ENCODE measurements at places on chromosomes 2 and 18.

DNA sequence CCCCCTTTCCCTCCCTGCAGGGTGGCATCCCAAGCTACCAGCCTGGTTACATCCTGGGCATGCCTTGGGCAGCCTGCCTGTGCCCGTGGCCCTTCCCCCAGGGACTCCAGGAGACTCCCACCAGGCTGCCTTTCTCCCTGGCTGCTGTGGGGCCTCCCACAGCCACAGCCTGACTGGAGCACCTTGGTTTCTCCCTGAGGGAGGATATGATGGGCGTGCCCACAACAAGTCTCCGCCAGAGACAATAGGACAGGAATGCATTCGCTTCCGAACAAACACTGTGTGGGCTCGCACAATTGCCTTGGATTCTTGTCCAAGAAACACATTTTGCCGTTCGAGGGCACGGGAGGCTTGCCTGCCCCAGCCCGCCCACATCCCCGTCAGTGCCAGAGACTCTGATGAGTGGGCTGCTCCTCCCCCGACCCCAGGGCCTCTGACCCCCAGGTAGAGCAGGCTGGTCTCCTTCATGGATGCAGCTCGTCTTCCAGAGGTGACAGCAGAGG is 102.1 kb downstream of the SMAD7 start:
- DNase-seq: no peak

- no peak for DNase-seq
Observed at GRCh38 chr2:240926516-240927389, 20.6 kb downstream of the CROCC2 start.

GRCh38 chr2:70381235-70381634 is 79.4 kb upstream of the FAM136A start:
- no peak for DNase-seq

GRCh38 chr2:128289439-128289838 is 29.2 kb downstream of the HS6ST1 start:
- DNase-seq: no peak

DNA sequence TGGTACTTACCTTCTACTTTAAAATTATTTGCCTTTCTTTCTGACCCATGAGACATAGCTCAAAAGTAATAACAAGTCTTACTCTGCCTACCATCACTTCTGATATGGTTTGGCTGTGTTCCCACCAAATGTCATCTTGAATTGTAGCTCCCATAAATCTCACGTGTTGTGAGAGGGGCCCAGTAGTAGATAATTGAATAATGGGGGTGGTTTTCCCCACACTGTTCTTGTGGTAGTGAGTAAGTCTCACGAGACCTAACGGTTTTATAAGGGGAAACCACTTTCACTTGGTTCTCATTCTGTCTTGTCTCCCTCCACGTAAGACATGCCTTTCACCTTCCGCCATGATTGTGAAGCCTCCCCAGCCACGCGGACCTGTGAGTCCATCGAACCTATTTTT is 47.5 kb downstream of the GALNT3 start:
- no peak for DNase-seq

DNA sequence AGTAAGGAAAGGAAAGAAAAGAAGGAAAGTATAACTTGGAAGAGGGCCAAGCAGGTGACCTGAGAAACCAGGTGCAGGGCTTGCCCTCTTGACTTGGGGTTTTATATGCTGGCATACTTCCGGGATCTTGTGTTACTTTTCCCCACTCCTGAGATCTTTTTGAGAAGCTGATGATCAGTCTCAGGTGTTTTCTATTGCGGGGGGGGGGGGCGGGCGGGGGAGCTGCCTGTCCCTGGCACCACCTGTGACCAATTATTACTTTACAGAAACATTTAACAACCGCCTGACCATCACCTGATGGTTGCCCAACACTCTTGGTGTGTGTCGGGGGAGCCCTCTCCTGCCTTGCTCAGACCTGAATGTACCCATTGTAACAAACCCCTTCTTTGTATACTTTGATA is 6.9 kb upstream of the CASP10 start:
- DNase-seq: peak; percentile 10

- no peak for DNase-seq
Observed at GRCh38 chr18:44954257-44954656, 273.6 kb downstream of the SETBP1 start.

- DNase-seq: no peak
Observed at GRCh38 chr2:9740382-9741073, 102.7 kb upstream of the TAF1B start.

GRCh38 chr2:47069628-47070154 is 85.4 kb downstream of the STPG4 start:
- DNase-seq: no peak

- no peak for DNase-seq
Observed at GRCh38 chr2:37896319-37896718, 28.8 kb upstream of the RMDN2 start.

DNA sequence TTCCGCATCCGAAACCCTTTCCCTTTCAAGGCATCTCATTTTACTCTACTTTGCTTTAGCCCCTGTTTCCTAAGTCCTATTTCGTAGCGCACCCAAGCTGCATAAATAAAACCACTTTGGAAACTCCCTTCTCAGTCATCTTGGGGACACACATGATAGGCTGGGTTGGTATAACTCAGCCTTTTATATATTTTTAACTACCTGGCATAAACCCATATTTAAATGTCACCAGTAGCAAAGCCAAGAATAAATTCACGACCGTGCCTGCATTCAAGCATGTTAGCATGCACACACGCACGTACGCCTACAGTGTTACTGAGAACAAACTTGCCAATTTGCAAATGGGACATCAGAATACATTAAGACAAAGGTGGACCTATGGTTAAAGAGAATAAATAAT is 564.7 kb upstream of the PIK3C3 start:
- no peak for DNase-seq

DNA sequence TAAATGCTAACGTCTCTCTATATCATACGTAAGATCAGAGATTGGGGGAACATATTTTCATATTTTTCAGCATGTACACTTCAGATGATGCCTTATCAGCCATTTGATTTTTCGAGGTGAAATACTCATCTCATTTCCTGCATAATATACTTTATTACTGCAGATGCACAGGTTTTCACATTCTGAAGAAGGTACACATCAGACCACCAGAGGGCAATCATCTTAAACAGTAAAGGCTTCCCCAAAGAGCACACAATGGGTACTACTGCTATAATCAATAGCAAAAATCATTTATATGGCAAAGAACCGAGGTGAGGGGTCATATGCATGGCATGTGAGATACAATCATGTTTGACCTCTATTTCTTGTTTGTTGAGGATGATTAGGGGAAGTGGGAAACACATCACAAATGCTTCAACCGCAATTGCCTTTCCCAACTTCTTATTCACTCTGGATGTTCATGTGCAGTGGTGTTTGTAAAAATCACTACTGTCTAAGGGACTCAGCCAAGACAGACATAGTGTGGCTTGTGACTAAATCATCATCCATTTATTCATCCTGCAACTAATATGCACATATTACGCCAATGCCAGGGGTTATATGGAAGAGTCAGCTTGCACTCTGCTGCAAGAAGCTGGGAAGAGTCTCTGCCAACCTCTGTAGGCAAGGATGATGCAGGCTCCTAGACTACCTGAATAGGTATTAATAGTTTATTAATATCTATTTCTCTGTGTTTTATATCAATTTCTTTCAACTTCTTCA is 118.7 kb downstream of the EPB41L3 start:
- peak; percentile 9 for DNase-seq

GRCh38 chr2:207925601-207926000 is 99.7 kb downstream of the PLEKHM3 start:
- DNase-seq: no peak

DNA sequence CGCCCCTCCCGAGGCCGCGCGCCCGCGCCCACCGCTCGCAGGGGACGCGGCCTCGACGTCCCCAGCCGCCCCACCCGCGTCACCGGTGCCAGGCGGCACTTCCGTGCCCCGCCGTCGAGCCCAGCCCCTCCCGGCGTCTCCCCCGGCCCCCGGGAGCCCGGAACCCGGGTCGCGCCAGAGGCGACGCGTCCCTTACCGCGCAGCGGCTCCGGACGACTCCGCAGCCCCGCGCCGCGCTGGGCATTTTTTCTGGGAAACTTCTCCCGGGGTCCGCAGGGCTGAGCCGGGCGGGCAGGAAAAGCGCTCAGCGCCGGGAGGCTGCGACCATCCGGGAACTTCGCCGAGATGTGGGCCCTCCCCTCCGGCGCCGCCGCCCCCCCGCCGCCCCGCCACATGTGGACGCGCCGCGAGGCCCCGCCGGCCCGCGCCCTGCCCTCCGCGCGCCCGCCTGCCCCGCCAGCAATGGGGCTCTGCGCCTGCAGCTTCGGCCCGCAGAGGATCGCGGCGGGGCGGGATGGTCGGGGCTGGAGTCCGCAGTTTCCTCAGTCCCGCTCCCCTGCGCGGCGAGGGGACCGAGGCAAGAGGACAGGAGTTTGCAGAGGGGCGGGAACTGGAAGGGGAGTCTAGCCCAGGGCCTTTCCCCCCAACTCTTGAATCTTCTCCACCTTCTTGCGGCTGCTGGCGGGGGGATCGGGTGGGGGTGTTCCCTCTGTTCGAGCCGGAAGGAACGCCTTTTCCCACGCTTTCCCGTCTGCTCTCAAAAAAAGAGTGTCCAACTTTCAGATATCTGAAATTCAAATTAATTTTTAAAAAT is 81.5 kb downstream of the CHRNA1 start:
- DNase-seq: peak; percentile 6

DNA sequence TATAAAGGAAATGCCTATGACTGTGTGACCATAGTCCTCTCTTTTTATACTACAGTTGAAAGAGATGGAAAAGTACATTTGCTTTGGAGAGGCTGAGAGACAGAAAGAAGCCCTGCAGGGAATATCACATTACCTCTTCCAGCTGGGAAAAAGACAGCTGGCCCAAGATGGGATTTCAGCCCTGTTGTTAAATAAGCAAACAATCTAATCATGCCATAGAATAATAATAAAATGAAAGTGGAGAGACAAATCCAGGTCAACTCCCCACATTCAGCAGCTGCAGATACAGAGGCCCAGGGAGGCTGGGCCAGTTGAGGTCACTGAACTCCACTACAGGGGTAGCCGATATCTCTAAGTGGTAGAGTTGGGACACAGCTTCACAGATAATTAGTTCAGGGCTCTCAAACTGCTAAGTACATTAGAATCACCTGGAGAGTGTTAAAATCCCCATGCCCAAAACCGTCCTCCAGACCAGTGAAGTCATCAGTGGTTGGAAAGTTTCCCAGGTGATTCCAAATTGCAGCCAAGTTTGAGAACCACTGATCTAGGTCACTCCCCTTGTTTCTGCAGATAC is 81.9 kb downstream of the MOGAT1 start:
- peak; percentile 66 for DNase-seq

GRCh38 chr2:72497763-72498162 is 328.1 kb downstream of the EXOC6B start:
- DNase-seq: no peak

All from NCI-H2029 (cell line).